Stimulated activated CD8-positive, alpha-beta memory T cell treated with anti-CD3 and anti-CD28 coated beads, Interleukin-2, amount 100 ng/mL, for 1 hour (primary cell): ENCODE measurements at places on chromosomes 7 and 10.

DNA sequence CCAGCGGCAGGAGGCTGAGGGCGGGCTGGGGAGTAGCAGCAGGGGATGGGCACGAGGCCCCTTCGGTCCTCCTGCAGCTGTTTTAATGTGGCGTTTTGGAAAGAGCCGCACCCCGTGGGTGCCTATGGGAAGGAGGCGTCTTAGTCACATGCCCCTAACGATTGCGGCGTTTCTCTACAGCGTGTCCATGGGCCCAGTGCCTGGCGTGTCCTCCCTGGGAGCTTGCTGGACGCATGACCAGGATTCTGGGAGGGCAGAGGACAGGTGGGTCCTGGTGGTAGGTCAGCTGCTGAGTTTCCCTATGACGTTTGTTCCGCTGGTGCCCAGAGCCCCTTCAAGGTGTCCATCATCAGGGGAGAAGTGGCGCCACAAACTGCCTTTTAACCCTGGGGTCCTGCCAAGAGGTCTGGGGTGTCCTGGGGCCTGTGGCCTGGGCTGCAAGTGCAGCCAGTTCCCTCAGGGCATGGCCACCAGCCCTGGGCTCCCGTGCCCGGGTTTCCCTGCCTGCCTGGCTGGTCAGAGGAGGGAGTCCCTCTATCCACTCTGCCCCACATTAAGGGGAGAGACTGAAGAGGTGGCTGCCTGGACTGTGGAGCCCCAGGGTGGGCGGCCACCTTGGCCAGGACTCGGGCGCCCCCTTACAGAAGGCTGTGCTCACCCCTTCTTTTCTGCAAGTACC is 48.7 kb downstream of the PWWP2B start:
- DNase-seq: no peak

- no peak for DNase-seq
These were observed 356.8 kb downstream of the GLRX3 start for GRCh38 chr10:130493021-130493420.

GRCh38 chr7:15407910-15408309 is 153.9 kb downstream of the AGMO start:
- DNase-seq: no peak

- DNase-seq: no peak
These were observed 389.7 kb downstream of the INHBA start for GRCh38 chr7:41313171-41313570.

- DNase-seq: no peak
These were observed 86.2 kb upstream of the ANLN start for GRCh38 chr7:36303202-36304098.

- DNase-seq: no peak
These were observed 535.2 kb downstream of the PHTF2 start for GRCh38 chr7:78333530-78334425.

DNA sequence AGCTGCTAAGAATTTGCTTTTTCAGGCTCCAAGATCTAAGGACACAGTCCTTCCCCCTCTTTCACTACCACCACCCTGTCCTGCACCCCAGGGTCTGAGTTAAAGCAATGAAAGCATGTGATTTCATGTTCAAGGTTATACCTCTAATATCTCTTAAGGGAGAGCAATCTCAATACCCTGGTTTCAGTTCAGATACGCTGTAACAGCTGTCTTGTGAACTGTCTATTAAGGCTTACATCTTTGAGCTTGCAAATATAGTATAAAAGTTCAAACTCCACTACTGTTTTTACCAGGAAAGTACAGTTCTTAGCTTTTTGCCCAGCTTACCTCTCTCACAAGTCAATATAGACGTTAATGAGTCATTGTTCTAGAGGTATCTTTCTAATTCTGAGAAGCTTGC is 2.6 kb downstream of the CPVL start:
- no peak for DNase-seq

GRCh38 chr10:112338957-112339356 is 35.0 kb upstream of the ACSL5 start:
- DNase-seq: no peak

DNA sequence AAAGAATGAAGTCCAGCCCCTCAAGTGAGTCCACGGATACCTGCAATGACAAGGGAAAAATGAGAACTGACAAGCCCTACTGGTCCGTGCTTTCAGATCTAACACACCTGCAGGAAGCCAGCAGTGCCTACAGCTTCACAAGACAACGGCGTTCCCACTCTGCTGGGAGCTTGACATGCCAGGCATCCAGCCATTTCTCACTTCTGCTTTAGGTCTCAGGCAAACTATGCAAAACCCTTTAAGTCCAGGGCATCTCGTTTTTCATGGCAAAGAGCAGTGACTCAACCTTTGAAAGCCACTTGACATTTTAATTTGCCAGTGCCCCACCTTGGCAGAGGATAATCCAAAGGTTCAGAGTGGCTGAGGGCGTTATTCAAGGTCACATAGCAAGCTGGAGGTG is 49.1 kb upstream of the GPAM start:
- no peak for DNase-seq

GRCh38 chr7:26857506-26858240 is 6.7 kb downstream of the SKAP2 start:
- DNase-seq: no peak

GRCh38 chr7:69837387-69838068 is 239.3 kb downstream of the AUTS2 start:
- DNase-seq: no peak

- no peak for DNase-seq
These were observed 142.9 kb upstream of the PCGF5 start for GRCh38 chr10:91077549-91078071.

DNA sequence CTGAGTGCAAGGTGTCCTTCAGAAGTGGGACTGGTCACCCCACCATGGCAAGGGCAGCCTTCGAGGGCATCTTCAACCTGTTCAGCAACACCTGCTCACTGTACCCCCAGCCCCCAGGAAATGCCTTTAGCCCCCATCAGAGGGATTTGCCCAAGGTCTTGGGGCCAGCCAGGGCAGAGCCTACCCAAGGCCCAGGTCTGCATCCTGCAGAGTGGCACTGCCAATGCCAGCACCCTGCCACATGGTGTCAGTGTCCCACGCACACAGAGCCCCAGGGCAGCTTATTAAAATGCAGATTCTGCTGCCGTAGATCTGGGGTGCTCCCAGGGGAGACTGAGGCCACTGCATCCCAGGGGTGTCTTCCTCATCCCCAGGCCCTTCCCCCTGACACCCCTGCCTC is 106.2 kb upstream of the KCTD7 start:
- DNase-seq: no peak
